ENCODE measurements at places on chromosomes 7 and 10. TPM values are rescaled to one million over a fixed set of nuclear protein-coding genes. Genes with fewer than 3 reads are reported as not detected.

The MKRN1 gene
- 41.5 TPM for total RNA-seq

The VGF gene
- 0.10 TPM for total RNA-seq

The FRAT2 gene
- total RNA-seq = 11.4 TPM

The AS3MT gene
- 0.98 TPM for total RNA-seq

The OPN1SW gene
- total RNA-seq = not detected

The WNT2 gene
- under 0.01 TPM for total RNA-seq

The AKR1D1 gene
- total RNA-seq = not detected

The ASAH2 gene
- total RNA-seq = 0.86 TPM

The SP4 gene
- 6.7 TPM for total RNA-seq

The CPED1 gene
- 2.5 TPM for total RNA-seq

The KLF14 gene
- not detected for total RNA-seq

The IGFBP1 gene
- total RNA-seq = not detected

The ZFYVE27 gene
- 21.9 TPM for total RNA-seq

The TFR2 gene
- 0.38 TPM for total RNA-seq

The SORCS3 gene
- total RNA-seq = under 0.01 TPM

The CPA2 gene
- not detected for total RNA-seq

The SORBS1 gene
- total RNA-seq = 1.1 TPM

The OR2A42 gene
- total RNA-seq = not detected

The OR2A12 gene
- total RNA-seq = not detected

The RNF133 gene
- total RNA-seq = 0.98 TPM

The IDI1 gene
- 57.4 TPM for total RNA-seq

The ZNF853 gene
- 0.65 TPM for total RNA-seq

The TEX47 gene
- not detected for total RNA-seq

The EBF3 gene
- total RNA-seq = 22.2 TPM

The SPDYE6 gene
- 0.33 TPM for total RNA-seq

The AOAH gene
- total RNA-seq = 0.10 TPM

The FAM25A gene
- not detected for total RNA-seq

The HOXA7 gene
- total RNA-seq = 5.6 TPM

The FXYD4 gene
- not detected for total RNA-seq

The CSGALNACT2 gene
- total RNA-seq = 9.8 TPM

The MRPS16 gene
- 79.4 TPM for total RNA-seq

The INMT gene
- total RNA-seq = not detected

The RASSF4 gene
- 10.8 TPM for total RNA-seq

The UNCX gene
- total RNA-seq = not detected

The PODXL gene
- total RNA-seq = 167 TPM

The NRG3 gene
- 6.5 TPM for total RNA-seq

The TRIL gene
- 4.2 TPM for total RNA-seq

The FLNC gene
- total RNA-seq = 182 TPM

The KCNMA1 gene
- 0.19 TPM for total RNA-seq

The ESYT2 gene
- total RNA-seq = 70.0 TPM

The IGFBP3 gene
- 13.7 TPM for total RNA-seq

The NPSR1 gene
- total RNA-seq = not detected

The TMEM213 gene
- not detected for total RNA-seq

The EIF3B gene
- 275 TPM for total RNA-seq

The WDFY4 gene
- total RNA-seq = 1.3 TPM

The SYT15 gene
- 0.10 TPM for total RNA-seq

The SLC13A1 gene
- not detected for total RNA-seq
